ENCODE measurements at places on chromosomes 6 and 20.

- no peak for DNase-seq
Measured at GRCh38 chr20:24810676-24811407, 138.2 kb upstream of the CST7 start.

GRCh38 chr20:61727761-61728160 lies 337.9 kb downstream of the TAF4 start:
- no peak for DNase-seq

DNA sequence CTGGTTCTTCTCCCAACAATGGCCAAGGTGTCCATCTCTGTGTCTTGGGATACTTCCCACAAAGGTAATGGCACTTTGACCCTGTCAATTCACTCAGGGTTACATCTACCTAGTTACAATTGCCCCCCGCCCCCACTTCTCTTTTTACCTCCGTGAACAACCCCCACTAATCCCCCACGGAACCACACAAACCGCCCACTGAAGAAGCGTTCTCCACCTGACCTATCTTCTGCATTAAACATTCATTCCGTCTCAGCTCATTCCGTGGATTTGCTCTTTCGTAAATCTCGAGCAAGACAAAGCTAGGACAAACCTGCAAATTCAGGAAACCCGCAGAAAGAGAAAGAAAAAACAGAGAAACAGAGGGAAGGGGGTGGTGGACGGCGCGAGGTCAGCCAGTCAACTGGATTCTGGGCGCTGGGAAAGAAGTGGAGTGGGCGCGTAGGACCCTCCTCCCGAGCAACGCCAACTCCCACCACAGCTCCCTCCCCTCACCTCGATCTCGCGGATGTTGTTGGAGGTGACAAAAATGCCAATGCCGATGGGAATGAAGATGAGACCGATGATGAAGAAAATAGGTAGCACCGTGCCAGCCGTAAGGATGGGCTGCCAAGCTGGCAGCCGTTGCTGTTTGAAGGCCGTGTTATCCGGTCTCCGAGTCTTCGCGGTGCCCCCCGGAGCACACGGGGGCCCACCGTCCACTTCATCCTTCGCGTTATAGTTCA lies 523 bp downstream of the TMEM30A start:
- DNase-seq = no peak

DNA sequence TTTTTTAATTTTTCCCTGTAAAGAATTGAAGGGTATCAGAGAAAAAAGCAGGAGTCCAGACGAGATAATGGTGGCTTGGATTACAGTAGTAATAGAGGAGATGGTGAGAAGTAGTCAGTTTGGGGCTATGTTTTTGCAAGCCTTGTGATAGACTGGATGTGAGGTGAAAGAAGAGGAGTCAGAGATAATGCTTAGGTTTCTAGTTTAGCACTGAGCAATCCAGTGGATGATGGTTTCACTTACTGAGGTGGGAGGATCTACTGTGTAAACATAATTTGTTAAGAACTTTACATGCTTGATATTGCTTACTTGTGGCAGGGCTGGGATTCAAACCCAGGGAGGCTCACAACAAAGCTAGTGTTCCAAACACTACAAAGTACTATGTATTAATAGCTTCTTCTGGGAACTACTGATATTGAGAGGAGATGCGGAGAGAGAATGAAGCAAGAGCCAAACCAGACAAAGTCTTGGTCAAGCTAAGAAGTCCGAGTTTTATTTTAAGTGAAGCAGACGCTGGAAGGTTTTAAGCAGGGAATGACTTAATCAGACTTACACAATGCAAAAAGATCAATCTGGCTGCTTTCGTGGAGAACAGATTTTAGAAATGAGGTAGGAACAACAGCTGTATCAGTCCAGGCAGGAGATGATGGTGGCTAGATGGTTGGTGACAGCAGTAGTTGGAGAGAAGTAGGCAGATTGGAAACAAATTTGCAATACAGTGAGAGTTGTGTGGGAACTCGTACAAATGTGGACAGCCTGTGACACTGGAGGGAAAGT lies 58.0 kb downstream of the ZFAND3 start:
- DNase-seq = no peak

- no peak for DNase-seq
Measured at GRCh38 chr6:108736002-108736361, 112.2 kb upstream of the ARMC2 start.

DNA sequence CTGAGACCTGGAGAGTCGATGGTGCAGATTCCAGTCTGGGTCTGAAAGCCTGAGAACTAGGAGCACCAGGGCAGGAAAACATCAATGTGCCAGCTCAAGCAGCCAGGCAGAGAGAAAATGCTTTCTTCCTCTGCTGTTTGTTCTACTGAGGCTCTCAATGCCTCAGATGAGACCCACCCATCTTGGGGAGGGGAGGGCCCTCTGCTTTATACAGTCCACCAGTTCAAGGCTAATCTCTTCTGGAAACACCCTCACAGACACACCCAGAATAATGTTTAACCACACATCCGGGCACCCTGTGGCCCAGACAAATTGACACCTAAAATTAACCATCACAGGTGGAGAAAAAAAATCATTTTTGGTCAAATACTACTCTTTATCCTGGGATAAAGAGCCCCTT lies 89.3 kb upstream of the SLC22A23 start:
- DNase-seq = no peak

DNA sequence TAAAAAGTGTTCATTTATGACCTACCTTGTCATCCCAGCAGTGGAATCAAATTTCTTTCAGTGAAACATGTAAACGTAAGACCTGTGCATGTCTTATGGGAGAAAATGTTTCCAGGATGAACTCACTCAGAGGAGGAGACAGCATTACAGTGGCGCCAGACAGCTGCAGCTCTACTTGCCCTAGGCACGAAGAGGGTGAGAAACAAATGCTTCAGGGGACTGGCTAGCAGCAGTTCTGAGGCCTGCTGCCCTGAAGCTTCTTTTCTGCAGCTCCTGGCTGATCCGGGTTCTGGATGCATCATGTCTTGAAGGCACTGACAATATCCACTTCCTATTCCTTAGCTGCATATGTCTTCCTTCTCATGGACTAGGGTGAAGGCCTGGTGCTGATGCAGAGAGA lies 120.2 kb downstream of the QRSL1 start:
- no peak for DNase-seq

DNA sequence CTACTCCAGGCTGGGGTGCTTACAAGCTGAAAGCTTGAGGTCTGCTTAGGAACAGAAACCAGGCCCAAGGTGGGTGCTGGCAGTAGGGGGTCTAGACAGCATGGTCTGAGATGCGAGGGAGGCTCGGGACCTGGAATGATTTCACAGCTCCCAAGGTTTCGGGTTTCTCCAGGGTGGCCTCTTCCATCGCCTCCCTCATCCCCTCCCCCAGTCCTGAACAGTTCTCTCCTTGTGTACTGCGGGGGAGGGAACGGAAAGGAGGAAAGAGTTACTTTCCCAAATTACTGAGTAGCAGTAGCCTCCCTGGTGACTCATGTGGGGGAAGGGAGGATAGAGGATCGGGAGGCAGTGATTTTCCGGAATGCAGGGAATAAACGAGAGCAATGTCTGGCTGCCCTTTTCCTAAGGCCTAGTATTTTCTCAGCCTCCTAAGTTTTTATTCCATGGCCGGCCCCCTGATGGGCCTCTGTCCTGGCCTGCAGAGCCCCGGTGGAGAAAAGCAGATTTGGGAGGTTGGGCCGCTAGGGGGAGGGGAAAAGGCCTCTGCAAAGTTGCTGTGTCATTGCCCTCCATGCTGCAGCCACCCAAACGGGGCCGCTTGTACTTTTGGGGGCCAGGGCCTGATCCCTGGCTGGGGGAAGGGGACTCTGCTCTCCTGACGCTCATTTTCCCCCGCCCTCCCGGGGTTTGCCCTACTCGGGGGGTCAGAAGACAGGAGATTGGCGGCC lies 1.5 kb downstream of the BRD2 start:
- DNase-seq = no peak

DNA sequence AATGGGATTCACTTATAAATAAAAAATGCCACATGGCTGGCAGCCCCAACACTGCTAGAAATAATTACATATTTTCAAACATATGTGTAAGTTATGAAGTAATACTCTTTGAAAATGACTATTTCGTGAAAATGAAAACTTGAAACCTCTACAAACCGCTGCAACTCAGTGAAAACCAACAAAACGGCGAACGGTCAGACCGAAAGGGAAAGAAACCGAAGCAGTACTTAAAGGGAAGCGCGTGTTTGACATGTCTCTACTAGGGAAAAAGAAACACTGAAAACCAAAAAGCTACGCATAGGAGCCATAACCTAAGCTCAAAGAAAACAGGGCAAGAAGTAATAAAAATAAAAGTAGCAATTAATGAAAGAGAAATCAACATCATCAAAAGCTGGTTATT lies 121.0 kb upstream of the GGTLC1 start:
- DNase-seq = no peak
